ENCODE measurements at places on chromosomes 2 and 18.
A peak's percentile ranks its signal among the peaks of the same experiment; 100 is the strongest.

GRCh38 chr2:25176541-25177181 lies 8.3 kb upstream of the POMC start:
- DNase-seq, result no peak

GRCh38 chr2:19846030-19846429 lies 55.8 kb downstream of the TTC32 start:
- no peak for DNase-seq

DNA sequence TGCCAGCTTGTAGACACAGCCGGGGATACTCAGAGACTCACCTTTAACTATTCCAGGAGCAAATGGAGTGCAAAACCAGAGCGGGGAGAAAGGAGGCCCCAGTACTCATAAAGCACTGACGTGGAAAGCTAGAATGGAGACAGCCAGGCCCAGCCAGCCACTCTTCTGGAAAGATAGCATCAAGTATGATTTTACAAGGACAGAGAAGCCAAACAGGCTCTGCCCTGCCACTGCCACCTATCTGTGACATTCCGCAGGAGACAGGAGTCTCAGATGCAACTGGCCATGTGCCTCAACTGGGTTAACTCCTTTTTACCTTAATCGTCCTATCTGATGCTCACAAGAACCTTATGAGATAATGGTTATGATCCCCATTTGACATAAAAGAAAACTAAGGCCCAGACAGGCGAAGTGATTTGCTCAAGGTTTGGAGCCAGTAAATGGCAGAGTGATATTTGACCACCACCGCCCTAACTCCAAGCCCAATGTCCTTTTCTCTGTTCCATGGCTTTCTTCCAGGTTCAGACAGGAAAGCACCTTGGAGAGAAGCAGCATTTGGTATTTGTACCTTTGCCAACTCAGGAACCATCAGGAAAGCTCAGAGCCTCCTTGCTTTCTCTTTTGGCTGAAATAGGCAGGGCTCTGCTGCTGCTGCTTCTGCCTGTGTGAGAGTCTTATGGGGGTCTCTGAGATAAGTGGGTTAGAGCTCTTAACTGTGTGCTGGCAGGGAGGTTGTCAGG lies 15.6 kb downstream of the KIF3C start:
- DNase-seq, result no peak

DNA sequence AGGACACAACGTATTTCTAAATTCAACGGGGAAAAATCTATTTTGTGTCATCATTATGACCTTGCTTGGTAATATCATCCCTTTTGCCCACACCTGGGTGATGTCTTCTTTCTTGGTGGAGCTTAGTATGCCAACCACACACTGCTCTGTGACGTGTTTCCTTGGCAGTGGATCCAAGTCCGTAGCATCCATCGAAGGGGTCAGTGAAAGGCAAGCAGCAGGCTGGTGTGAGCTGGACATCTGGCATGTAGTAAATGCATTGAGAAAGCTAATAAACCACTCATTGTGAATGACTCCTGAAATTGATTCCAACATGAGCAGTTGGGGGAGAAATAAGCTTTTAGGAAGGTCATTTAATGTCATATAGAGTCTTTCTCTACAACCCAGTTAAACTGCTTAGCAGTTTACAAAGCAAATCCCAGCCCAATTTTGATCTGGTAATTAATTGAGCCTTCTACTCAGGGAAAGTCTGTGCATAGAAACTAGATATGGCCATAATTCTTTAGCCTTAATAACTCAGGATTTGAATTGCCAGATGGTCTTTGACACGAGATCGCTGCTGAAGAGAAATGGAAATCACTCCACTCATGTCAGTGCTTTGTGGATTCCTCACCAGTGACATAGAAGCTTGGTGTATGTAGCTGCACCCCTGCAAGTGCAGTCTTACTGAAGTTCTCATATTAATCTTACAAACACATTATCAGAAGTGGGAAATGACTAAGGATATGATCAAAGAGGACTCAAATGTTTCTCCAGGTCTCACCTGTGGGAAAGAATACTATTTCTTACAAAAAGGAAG lies 494.8 kb downstream of the CMPK2 start:
- DNase-seq, result no peak

DNA sequence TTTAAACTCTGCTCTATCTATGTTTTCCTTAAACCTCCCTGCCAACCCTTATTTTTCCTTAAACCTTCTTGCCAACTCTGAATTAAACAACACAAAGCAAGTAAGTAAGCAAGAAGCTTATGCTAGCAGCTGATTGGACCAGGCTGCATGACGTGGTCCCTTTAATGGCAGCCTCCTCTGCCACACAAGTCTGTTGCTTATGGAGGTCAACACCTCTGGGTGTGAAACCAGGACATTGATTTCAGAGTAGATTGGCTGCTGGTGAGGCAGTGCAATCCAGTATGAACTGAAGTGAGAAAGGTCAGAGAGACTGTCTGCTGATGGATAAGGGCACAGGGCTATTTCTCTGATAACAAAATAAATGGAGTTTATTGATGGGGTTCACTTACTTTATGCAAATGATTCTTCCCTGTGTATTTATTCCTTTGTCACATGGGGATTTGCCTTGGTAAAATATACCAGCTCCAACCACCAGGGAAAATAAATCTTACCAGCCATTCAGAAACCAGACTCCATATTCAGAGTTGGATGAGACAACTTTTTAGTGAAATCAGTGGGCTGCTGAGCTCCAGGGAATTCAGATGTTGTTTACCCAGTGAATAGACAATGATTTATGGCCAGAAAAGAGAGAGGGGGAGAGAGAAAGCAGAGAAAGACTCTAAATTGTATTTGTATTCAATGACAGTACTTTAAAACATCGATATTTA lies 112.2 kb upstream of the NCKAP5 start:
- DNase-seq, result no peak

DNA sequence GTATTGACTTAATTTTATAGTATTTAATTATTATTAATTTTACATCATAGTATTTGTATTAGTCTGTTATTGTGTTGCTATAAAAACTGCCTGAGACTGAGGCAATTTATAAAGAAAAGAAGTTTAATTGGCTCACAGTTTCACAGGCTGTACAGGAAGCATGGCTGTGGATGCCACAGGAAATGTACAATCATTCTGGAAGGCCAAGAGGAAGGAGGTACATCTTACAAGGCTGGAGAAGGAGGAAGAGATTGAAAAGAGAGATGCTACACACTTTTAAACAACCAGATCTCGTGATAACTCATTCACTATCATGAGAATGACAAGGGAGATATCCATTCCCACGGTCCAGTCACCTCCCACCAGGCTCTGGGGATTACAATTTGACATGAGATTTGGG lies 2019.4 kb upstream of the PIK3C3 start:
- DNase-seq, result no peak

GRCh38 chr2:118371515-118371914 lies 283.2 kb downstream of the INSIG2 start:
- no peak for DNase-seq

DNA sequence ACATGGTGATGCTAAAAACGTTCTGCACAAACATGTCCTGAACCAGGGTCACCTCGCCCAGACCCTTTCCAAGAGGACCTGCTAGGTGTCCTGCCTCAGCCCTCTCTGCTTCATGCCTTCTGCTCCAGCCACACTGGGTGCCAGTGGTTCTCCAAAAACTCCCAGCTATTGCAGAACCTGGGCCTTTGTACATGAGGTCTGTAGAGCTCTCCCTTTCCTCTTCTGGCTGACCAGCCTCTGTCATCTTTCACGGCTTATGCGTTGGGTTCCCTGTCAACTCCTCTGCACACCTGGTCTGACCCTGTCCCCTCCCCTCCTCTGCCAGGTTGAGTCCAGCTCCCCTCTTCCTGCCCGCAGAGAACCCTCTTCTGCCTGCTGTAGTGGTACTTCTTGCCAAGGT lies 35.5 kb upstream of the IGFBP5 start:
- DNase-seq, result no peak

GRCh38 chr2:157327200-157327599 lies 1.6 kb upstream of the ERMN start:
- no peak for DNase-seq

GRCh38 chr2:57516698-57517340 lies 529.8 kb upstream of the VRK2 start:
- no peak for DNase-seq

GRCh38 chr2:131022731-131023130 lies 70.5 kb downstream of the FAM168B start:
- DNase-seq, result no peak

GRCh38 chr2:232580648-232580981 lies 30.1 kb downstream of the EIF4E2 start:
- no peak for DNase-seq

DNA sequence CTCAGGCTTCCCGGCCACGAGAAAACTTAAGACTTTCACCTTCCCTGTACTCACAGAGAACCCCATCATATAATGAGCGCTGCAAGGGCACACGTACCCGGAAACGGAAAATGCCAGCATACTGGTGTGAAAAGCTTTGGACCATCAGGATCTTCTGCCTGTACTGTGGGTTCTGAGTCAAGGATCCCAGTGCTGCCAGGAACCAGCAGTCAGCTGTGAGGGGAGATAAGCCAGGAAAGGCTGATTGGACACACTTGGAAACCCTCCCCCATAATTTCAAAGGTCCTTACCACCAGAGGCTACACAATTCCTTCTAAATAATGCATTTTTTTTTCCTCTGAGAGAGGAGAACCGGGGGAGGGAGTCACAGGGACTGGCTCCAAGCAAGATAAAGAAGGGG lies 31.4 kb downstream of the CAPN13 start:
- no peak for DNase-seq

DNA sequence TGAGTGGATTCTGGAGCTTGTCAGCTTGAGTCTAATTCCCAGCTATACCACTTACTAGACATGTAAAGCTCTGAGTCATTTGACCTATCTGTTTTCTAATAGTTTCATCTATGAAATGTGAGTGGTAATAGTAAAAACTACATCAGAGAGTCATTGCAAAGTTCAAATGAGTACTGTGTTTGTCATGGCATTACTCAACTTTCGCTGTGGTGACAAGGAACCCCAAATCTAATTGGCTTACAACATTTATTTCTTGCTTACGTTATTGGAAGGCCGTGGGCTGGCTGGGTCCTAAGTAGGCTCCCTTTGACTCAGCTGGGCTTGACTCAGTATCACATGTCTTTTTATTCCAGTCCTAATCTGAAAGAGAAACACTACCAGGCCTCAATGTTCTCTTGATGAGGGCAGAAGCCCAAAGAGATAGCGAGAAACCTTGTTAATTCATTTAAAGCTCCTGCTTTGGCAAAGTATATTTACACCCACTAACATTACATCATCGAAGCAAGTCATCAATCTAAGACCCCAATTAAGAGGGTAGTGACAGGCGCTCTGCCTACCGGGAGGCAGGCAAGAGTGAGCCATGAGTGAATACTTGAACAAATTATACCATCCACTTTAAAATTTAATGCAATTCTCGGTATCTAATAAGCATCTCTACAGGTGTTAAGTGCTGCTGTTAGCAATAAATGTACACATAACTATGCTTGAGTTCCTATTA lies 431.8 kb upstream of the SPHKAP start:
- no peak for DNase-seq

- DNase-seq, result no peak
Measured at GRCh38 chr2:20138696-20139095, 86.2 kb downstream of the SDC1 start.

- no peak for DNase-seq
Measured at GRCh38 chr2:132549935-132550670, 119.9 kb downstream of the LYPD1 start.

GRCh38 chr2:19988600-19988999 lies 1.3 kb downstream of the WDR35 start:
- DNase-seq, result no peak

DNA sequence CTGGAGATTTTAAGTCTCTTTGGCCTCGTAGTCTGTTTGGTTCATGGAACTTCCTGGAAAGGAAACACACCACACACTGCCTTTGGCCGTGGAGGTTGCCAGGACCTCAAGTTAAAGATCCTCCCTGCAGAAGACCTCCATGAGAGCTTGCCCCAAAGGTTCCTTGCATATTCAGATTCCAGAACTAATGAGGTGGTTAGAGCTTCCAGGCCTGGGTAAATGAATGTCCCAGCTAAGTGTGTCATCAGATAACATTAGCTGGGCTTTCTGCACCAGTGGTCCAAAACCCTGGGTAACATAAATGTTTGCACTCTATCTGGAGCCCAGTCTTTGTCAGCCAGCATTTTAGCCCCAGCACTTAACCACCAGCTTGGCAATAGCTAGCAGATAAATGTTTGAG lies 122.1 kb upstream of the EML6 start:
- DNase-seq, result no peak

- peak; percentile 62 for DNase-seq
Measured at GRCh38 chr2:68909793-68910674, 38.8 kb upstream of the BMP10 start.

GRCh38 chr2:130766711-130767407 lies 11.5 kb downstream of the AMER3 start:
- DNase-seq, result no peak

- DNase-seq, result no peak
Measured at GRCh38 chr2:24510771-24511170, 19.7 kb downstream of the NCOA1 start.

GRCh38 chr2:206452750-206453149 lies 9.4 kb downstream of the ADAM23 start:
- no peak for DNase-seq

DNA sequence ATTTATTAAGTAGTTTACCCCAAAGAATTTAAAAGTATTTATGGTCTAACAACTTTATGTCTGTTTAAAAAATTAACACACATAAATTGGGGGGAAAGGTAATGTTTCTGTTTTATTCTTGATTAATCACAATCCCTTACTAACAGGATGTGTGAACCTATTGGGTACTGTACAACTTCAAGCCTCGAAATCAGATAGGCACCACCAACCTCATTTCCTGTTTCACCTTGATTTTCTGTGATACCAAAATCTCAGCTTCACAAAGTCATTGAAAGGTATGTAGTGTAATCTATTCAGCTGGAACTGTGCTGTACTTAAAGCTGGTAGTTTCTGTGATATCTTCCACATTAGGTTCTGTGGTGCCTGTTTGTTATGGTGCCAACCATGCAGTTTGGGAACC lies 4.0 kb downstream of the RNMT start:
- no peak for DNase-seq

DNA sequence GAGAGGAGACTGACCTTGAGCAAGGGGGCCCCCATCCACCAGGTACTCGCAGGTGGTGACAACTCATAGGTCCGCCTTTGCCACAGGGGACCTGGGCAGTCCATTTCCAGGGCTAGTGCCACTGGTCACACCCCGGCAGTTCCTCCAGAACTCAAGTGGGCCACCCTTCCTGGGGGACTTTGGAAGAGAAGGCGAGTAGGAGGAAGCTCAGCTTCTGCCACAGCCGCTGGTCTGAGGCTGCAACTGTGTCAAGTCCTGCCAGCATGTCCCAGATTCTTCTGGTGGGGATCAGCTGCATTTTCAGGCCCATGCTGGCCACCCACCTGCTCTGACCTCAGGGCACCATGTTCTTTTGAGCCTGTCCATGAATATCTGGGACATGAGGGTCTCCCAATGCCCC lies 423.9 kb upstream of the MYT1L start:
- no peak for DNase-seq

Data from CD4-positive, alpha-beta T cell treated with Interferon gamma for 1 hour (primary cell).